Naive B cell (primary cell): ENCODE measurements at places on chromosomes 5 and 9.

DNA sequence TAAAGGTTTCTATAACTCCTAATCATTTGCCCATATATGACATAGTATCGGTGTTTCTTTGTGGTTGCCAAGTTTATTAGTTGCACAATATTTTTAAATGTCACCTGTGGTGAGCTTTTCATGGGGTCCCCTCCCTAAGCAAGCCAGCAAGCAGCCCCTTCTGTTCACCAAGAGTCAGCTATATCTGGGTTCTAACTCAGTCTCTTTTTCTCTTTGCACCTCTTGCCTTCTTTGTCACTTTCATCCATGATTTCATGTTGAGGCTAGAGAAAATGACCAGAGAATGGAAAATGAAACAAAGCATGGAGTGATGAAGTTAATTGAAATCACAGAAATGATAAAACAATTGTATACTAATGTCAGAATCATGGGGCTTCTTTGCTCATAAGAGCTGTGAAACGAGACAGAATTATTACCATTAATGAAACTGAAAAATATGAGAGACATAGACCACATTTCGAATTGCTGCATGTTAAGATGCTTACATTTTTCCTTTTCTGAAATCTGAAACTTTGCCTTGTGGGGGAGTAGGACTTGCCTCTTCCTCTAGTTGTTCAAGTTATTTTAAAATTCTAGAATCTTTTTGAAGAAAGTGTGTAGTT is 75.7 kb downstream of the CAMK4 start:
- no peak overlapping the region for H3K4me3 ChIP-seq
- no peak overlapping the region for H3K27ac ChIP-seq
- no peaks in the 10 kb centered on the region for H3K27me3 ChIP-seq

- H3K4me3 ChIP-seq = no peak overlapping the region
- no peak overlapping the region for H3K27ac ChIP-seq
- no peaks in the 10 kb centered on the region for H3K27me3 ChIP-seq
- no peak for DNase-seq
Observed at GRCh38 chr9:70625078-70625477, 210.6 kb upstream of the KLF9 start.

DNA sequence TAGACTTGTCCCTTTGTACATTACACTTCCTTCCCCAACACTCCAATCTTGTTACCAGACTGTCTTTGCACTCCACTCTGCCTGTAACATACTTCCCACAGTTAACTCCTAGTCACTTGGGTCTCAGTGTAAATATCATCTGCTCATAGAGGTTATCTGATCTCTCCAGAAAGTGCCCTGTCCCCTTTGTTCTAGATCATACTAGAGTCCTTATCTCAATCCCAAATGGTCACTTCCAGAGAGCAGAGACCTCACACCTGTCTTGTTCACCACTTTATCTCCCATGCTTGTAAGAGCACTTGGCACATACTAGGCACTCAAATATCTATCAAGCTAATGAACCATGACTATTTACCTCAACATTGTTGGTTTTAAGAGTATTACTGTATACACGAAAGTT is 30.4 kb downstream of the SETX start:
- peaks cover 45% of the 10 kb centered on the region for H3K36me3 ChIP-seq
- peaks cover 29% of the 10 kb centered on the region for H3K4me1 ChIP-seq
- no peak overlapping the region for H3K4me3 ChIP-seq
- no peak overlapping the region for H3K27ac ChIP-seq
- DNase-seq = no peak

- no peak overlapping the region for H3K4me3 ChIP-seq
- peaks cover 15% of the 10 kb centered on the region for H3K27me3 ChIP-seq
- H3K27ac ChIP-seq = no peak overlapping the region
- peaks cover 4% of the 10 kb centered on the region for H3K4me1 ChIP-seq
- no peak for DNase-seq
Observed at GRCh38 chr5:135457424-135458071, 5.4 kb upstream of the TIFAB start.

DNA sequence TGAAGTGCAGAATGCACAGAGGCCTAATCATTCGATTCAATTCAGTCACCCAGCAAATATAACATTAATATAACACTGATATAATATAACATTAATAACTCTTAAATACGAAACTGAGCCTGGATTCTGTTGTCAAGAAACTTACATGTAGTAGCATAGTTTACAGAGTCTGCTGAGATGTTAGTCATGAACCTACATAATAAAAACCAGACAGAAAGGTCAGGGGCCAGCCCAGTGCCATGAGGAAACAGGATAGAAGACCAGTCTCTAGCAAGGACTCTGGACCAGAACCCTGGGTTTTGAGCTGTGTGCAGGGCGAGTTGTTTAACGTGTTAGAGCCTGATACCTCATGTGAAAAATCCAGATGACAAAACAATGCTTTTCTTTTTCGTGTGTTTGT is 234.7 kb downstream of the NR2F1-AS1 start:
- DNase-seq = no peak
- H3K27ac ChIP-seq = no peak overlapping the region
- H3K4me1 ChIP-seq = no peaks in the 10 kb centered on the region
- H3K4me3 ChIP-seq = no peak overlapping the region
- H3K36me3 ChIP-seq = no peaks in the 10 kb centered on the region
- H3K27me3 ChIP-seq = no peaks in the 10 kb centered on the region

GRCh38 chr5:173330338-173331206 is 2.4 kb upstream of the STC2 start:
- peaks cover 8% of the 10 kb centered on the region for H3K36me3 ChIP-seq
- peaks cover 22% of the 10 kb centered on the region for H3K4me1 ChIP-seq
- H3K27ac ChIP-seq = no peak overlapping the region
- H3K27me3 ChIP-seq = peaks cover 74% of the 10 kb centered on the region
- no peak for DNase-seq

DNA sequence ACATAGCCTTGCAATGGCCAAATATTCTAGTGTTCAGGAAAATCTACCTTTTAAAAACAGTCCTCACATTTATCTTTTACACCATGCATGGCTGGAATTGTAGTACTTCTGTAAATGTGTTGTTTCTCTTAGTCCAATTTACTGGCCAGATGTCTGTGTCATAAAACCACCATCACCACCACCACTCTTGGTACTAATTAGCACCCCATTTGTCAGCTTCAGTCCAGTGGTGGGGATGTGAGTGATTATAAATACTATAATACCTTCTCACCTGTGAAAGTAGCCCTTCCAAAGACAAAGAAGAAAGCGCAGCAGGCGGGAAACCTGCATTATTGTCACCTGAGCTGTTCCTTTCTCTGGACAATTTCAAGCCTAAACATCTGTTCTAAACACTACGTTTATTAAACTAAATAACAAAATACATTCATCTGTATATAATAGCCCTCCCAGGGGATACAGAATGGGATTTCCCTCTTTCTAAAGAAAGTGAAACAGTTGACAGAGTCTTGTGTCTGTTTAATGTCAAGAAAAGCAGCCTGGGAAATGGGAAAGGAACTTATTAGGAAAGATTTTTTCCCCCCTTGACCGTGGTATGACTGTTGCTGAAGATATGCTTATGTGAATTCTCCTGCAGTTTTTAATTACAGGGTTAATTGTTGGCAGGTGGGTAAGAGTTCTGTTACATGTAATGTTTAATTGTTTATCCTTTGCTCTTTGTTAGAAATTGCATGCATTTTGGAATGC is 144.5 kb upstream of the NUDT12 start:
- DNase-seq = no peak
- no peak overlapping the region for H3K27ac ChIP-seq
- no peaks in the 10 kb centered on the region for H3K36me3 ChIP-seq
- no peaks in the 10 kb centered on the region for H3K27me3 ChIP-seq
- no peak overlapping the region for H3K4me3 ChIP-seq

DNA sequence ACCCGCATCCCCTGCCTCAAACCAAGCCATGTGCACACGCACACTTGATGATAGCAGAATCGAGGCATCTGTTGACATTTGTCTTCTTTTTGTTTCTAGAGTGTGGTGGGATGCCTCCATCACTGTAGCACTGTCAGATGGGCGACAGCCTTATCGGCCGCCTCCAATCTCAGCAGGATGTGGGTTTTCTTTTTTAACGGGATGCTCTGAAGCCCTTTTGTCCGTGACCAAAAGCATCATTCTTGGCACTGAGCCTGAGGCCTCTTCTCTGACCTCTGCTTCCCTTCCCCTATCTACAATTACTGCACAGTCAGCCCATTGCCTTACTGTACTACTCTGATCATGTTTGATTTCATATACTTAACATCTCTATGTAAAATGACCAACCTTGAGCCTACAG is 78.3 kb downstream of the LMNB1 start:
- H3K4me1 ChIP-seq = peaks cover 21% of the 10 kb centered on the region
- H3K27ac ChIP-seq = no peak overlapping the region
- H3K4me3 ChIP-seq = no peak overlapping the region
- no peaks in the 10 kb centered on the region for H3K27me3 ChIP-seq
- no peaks in the 10 kb centered on the region for H3K36me3 ChIP-seq

DNA sequence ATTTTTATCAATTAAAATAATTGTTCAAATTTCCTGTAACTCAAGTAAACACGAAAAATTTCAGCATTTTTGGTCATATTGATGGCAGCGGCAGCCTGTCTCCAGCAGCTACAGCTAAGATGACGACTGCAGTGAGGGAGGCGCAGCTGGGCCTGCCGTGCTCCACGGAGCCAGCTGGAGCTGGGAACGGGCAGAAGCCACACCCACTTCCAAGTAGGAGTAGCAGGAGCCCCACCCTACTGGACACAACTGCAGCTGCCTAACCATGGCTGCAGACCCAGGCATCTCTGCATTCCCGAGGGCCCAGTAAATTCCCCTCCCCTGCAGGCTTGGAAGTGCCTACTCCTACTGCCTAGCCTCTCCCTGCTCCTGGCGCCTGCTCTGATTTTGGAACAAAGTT is 2031.7 kb downstream of the EFNA5 start:
- H3K36me3 ChIP-seq = no peaks in the 10 kb centered on the region
- H3K4me3 ChIP-seq = no peak overlapping the region
- H3K27me3 ChIP-seq = no peaks in the 10 kb centered on the region

- no peaks in the 10 kb centered on the region for H3K4me1 ChIP-seq
- H3K27me3 ChIP-seq = peaks cover 3% of the 10 kb centered on the region
- H3K27ac ChIP-seq = no peak overlapping the region
- H3K36me3 ChIP-seq = no peaks in the 10 kb centered on the region
- DNase-seq = no peak
Observed at GRCh38 chr9:122579874-122580273, 3.3 kb downstream of the OR1L8 start.

DNA sequence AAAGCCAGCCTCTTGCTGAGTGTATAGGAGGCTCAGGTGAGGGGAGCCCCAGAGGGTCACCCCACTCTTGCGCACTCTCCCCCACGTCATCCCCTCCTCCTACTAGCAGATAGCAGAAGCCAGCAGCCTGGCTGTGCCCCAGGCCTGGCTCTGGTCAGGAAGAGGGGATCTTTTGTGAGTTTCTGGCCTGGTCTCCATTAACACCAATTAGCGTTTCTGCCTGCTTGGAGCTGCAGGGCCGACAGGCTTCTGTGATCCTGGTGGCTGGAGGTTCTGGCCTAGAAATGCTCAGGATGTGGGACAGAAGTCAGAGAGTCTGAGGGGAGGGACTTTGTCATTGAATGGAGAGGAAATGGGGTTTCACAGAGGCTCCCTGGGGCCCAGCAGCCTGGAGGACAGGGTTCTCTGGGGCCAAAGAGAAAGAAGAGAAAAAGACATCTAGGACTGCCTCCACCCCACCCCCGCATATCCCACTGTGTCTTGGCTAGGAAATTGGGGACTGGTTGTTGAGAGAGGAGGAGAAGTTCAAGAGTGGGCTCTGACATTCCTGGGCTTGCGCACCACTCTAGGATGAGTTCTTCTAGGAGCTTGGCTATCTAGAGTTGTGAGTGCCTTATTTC is 47.5 kb upstream of the ARAP3 start:
- no peaks in the 10 kb centered on the region for H3K36me3 ChIP-seq
- peaks cover 4% of the 10 kb centered on the region for H3K4me1 ChIP-seq
- H3K27ac ChIP-seq = no peak overlapping the region

- no peak overlapping the region for H3K27ac ChIP-seq
- H3K4me1 ChIP-seq = no peaks in the 10 kb centered on the region
- no peak for DNase-seq
- no peaks in the 10 kb centered on the region for H3K27me3 ChIP-seq
- H3K4me3 ChIP-seq = no peak overlapping the region
Observed at GRCh38 chr9:94478755-94479730, 75.8 kb upstream of the PCAT7 start.

GRCh38 chr5:66553916-66554575 is 42.1 kb upstream of the MAST4 start:
- peaks cover 5% of the 10 kb centered on the region for H3K36me3 ChIP-seq
- DNase-seq = peak; percentile 82
- H3K4me3 ChIP-seq = peak overlapping the region; percentile 5
- H3K27me3 ChIP-seq = peaks cover 11% of the 10 kb centered on the region
- H3K27ac ChIP-seq = peak overlapping the region; percentile 91
- peaks cover 30% of the 10 kb centered on the region for H3K4me1 ChIP-seq

DNA sequence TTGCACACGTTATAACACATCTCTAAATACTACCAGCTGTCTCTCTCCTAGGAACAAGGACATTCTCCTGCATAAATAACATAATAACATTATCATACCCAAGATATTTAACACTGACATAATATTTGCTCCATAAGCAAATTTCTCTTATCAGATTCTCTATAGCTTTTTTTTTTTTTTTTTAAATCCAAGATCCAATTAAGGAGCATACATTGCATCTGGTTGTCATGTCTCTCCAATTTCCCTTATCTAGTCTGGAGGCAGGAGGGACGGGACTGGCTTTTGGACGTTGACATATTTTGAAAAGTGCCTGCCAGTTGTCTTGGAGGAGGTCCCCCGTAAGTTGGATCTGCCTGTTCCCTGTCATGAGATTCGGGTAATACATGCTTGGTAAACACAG is 76.6 kb downstream of the RAPGEF1 start:
- H3K27ac ChIP-seq = no peak overlapping the region
- H3K36me3 ChIP-seq = peaks cover 5% of the 10 kb centered on the region
- no peaks in the 10 kb centered on the region for H3K27me3 ChIP-seq
- peaks cover 81% of the 10 kb centered on the region for H3K4me1 ChIP-seq

- H3K27me3 ChIP-seq = no peaks in the 10 kb centered on the region
- no peak overlapping the region for H3K4me3 ChIP-seq
- no peaks in the 10 kb centered on the region for H3K4me1 ChIP-seq
- no peak overlapping the region for H3K27ac ChIP-seq
Observed at GRCh38 chr5:106545325-106545724, 1125.4 kb downstream of the EFNA5 start.

DNA sequence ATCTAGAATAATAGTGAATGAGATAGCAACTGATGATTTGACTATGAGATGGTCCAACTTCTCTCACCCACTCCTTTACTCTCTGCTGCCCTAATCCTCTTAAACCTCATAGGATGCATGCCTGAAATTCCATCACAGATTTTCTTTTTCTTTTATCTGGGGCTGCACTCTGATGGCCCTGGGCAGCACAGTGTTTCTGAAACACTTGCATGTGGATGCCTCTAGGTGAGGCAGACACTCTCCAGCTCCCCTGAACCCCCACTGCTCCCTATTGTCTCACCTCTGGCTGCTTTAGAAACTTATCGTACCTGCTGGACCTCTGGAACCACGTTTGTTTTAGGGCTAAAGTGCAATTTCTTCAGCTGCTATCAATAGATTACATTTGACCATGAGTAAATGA is 67.5 kb downstream of the HTR4 start:
- no peak overlapping the region for H3K27ac ChIP-seq
- H3K27me3 ChIP-seq = no peaks in the 10 kb centered on the region
- H3K36me3 ChIP-seq = no peaks in the 10 kb centered on the region
- no peaks in the 10 kb centered on the region for H3K4me1 ChIP-seq
- no peak overlapping the region for H3K4me3 ChIP-seq
- no peak for DNase-seq
